Caco-2 (cell line): ENCODE measurements at places on chromosomes 16 and 17. TPM values are rescaled to one million over a fixed set of nuclear protein-coding genes. Genes with fewer than 3 reads are reported as not detected.

DNA sequence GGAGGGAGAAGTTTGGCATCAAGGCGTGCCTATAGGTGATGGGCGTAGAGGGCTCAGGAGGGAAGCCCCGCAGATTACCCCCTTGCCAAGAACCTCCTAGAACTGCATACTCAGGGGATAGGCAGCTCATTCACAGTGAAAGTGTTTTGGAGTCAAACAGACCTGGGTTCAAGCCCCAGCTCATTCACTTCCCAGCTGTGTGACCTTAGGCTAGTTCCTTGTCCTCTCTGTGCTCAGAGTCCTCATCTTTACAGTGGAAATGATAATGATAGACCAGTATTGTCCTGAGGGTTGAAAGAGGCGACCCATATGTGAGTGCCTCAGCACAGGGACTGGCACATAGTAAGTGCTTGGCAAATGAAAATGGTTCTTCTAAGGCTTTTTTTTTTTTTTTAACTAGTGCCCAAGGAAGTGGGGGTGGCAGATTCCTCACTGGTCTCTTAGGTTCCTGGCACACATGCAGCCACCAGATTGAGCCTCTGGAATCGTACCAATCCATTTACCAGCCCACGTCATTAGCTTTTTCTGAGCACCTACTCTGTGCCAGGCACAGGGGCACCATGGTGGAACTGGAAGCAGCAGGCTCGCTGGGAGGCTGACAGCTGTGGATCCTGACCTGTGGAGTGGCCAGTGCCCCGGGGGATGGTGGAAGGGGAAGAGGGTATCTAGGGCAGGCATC lies 75.8 kb downstream of the SREBF1 start:
- no peak for DNase-seq

Gene AOC2
- total RNA-seq, result 3.7 and 4.2 TPM in 2 replicates

Gene PRR35
- 0.14 TPM in 1 of 2 replicates, not detected in the other for total RNA-seq

Gene CX3CL1
- total RNA-seq, result 0.16 TPM in 1 of 2 replicates, not detected in the other

- no peak for DNase-seq
Measured at GRCh38 chr16:67458121-67458641, 22.8 kb downstream of the ATP6V0D1 start.

GRCh38 chr17:9162275-9162985 lies 141.1 kb downstream of the NTN1 start:
- peak; percentile 49 for DNase-seq

- no peak for DNase-seq
Measured at GRCh38 chr17:80494547-80494946, 18.1 kb upstream of the NPTX1 start.

Gene TMED6
- total RNA-seq, result 2.4 TPM in 2 replicates

Gene ITGAX
- total RNA-seq, result not detected in 2 replicates

Gene RPH3AL
- total RNA-seq, result 36.0 and 37.0 TPM in 2 replicates

DNA sequence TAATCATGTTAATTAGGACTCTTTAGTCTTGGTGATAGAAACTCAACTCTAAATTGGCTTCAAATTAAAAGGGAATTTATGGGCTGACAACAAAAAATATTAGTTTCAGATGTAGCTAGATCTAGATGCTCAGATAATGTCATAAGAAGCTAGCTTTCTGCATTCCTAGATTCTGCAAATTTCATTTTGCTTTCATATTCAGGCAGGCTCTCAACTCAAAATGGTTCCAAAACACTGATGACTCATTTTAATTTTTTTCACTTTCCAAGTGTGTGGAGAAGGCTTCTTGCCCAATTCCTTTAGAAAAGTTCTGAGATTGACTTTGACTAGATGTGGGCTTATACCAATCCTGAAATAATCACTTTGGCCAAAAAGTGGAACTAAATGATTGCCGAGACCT lies 236.7 kb upstream of the GOT2 start:
- no peak for DNase-seq

GRCh38 chr16:69406780-69407331 lies 17.6 kb upstream of the CYB5B start:
- peak; percentile 65 for DNase-seq

DNA sequence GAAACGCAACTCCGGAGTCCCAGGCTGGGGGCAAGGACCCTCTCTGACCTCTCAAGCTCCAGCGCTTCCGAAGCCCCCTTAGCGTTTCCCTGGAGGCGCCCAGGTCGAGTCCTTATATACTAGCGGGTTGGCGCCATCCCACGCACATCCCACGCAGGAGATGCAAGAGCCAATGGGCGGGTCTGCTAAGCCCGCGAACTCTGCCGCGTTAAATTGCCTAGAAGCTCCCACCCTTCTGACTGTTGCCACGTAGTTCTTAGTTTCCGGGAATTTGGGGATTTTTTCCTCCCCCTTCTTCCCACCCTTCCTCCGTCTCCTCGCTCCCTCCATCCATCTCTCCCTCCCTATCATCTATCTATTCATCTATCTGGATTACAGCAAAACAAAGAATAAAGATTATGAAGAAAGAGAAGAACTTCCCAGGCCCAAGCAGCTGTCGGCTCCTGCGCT lies at the start of gene SLFN11:
SLFN11 (minus strand) TSS at position 88 of the 450 bp plus-strand sequence. CDS start 9,814 bp downstream, outside the sequence.
- no peak for DNase-seq

DNA sequence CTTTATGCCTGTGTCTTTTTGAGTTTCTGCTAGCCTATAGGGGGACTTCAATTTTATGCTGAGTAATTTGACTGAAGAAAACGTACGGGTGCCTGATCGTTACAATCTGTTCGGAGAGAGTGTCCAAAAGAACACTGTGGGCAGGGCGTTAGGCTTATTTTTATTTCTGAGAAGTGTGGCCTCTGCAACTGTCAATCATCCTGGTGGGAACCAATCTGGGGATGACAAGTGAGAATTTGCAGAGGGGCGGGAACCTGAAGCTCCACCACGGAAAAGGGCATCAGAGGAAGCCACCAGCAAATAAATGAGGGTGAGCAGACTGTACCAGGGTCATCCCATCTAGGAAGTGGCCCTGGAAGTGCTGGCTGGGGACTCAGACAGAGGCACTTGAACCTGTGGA lies 12.0 kb upstream of the CDYL2 start:
- no peak for DNase-seq

GRCh38 chr16:70381604-70382342 lies 35.1 kb downstream of the DDX19A start:
- no peak for DNase-seq

Gene FOXJ1
- 7.0 and 10.7 TPM in 2 replicates for total RNA-seq

DNA sequence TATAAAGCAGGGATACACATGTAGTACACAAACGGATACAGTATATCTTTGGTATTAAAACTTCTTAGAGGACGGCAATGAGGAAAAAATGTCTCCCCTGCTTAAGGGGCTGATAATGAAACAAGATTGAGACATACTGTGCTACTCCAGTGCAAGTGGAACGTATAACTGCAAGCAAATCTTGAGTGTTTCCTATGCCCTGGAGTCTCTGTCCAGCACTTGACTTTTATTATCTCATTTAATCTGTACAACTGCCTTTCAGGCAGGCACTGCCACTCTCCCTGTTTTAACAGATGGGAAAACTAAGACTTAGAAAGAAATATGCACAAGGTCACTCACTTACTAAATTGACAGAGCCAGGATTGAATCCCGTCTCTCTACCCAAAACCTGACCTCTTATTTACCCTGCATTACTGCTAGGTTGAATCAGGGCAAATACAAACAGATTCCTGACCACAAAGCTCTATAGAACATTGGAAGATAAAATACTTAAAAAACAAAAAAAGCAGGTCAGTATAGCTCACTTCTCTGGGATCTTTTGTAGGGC lies 28.7 kb downstream of the TMC5 start:
- DNase-seq, result no peak

Gene NPW
- 6.1 and 8.8 TPM in 2 replicates for total RNA-seq

- no peak for DNase-seq
Measured at GRCh38 chr16:88855736-88856121, 1.0 kb downstream of the GALNS start.

Gene MT4
- not detected in 2 replicates for total RNA-seq

- DNase-seq, result peak; percentile 85
Measured at GRCh38 chr17:49576088-49576916, 631 bp downstream of the NXPH3 start.

- DNase-seq, result no peak
Measured at GRCh38 chr17:74870512-74870911, 2.3 kb downstream of the FDXR start.

GRCh38 chr17:7083592-7083991 lies 3.5 kb upstream of the CLEC10A start:
- DNase-seq, result no peak

GRCh38 chr17:81306491-81306890 lies 11.4 kb upstream of the SLC38A10 start:
- DNase-seq, result no peak

DNA sequence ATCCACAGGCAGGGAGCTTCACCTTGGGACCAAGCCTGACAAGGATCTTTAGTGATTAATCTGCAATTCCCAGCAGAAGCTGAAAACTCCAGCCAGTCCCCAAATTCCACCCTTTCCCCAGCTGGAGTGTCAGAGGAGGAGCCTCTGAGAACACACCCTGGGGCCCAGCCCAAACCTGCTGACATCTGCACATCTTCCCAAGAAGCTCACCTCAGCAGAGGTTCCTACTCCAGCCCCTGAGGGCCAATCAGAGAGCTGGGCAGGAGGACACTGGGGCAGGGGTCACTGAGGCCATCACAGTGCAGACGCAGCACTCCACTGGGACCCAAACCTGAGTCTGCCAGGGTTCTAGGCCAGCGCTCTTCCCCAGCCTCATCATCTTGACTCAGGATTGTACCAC lies 44.9 kb downstream of the CNGB1 start:
- DNase-seq, result no peak

- DNase-seq, result peak; percentile 71
Measured at GRCh38 chr16:28504707-28505404, 1.8 kb downstream of the IL27 start.

GRCh38 chr17:13491916-13492736 lies 109.6 kb downstream of the HS3ST3A1 start:
- DNase-seq, result no peak

- DNase-seq, result no peak
Measured at GRCh38 chr17:59752446-59752845, 45.0 kb downstream of the VMP1 start.

DNA sequence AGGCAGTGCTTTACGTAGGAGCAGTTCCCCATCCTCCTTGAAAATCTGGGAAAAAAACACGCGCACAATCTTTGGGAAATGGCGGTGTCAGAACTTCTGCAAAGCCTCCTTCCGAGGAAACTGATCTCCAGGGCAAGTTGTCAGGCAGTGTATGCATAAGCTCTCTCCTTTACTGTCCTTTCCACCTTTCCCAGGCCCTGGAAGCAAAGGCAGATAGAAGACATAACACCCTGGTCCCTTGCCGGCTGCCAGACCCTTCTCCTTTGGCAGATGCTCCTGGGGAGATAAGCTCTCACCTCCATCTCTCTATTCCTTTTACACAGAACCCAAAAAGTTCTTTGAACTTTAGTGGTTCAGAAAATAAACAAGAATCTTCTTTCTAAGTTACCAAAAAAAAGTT lies 12.4 kb downstream of the TOB1 start:
- DNase-seq, result no peak

Gene TEKT1
- total RNA-seq, result not detected in 2 replicates

Gene UNC45B
- total RNA-seq, result not detected in 2 replicates

Gene SLC16A5
- 27.7 and 33.8 TPM in 2 replicates for total RNA-seq

Gene HOXB6
- 1.8 and 1.9 TPM in 2 replicates for total RNA-seq

Gene ABCC6
- total RNA-seq, result 43.5 and 44.6 TPM in 2 replicates

DNA sequence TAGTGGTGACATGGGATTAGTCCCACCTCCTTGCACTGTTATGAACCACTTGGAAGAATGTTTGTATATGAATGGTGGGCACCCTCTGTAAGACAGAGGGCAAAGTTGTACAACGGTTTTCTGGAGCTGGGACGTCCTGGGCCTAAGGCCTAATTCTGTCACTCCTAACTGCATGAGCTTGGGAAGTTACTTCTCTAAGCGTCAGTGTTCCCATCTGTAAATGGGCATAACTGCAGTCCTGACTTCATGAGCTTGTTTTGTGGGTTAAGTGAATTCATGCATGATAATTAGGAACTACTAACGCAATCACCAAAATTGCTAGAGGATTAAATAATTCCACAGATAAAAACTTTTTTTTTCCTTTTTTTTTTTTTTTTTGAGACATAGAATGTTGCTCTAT lies 1.8 kb downstream of the TBC1D16 start:
- no peak for DNase-seq

Gene RNF40
- 94.0 and 97.6 TPM in 2 replicates for total RNA-seq

DNA sequence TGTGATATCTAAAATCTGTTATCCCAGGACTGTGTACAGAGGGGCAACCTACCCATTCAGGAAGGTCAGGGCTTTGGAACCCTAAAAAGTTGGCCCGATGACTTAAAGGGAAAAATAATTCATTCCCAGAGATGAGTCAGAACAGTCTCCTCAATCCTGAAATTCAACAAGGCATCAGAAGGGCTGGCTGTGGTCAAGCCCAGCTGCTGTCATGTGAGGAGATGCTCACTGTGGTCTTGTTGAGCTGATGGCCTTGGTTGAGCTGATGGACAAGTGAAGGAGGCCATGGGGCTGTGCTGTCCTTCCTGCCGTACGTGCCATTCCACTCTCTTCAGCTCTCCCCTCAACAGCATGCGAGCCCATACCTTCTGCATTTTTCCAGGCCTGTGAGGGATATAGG lies 20.9 kb upstream of the DRG2 start:
- no peak for DNase-seq

DNA sequence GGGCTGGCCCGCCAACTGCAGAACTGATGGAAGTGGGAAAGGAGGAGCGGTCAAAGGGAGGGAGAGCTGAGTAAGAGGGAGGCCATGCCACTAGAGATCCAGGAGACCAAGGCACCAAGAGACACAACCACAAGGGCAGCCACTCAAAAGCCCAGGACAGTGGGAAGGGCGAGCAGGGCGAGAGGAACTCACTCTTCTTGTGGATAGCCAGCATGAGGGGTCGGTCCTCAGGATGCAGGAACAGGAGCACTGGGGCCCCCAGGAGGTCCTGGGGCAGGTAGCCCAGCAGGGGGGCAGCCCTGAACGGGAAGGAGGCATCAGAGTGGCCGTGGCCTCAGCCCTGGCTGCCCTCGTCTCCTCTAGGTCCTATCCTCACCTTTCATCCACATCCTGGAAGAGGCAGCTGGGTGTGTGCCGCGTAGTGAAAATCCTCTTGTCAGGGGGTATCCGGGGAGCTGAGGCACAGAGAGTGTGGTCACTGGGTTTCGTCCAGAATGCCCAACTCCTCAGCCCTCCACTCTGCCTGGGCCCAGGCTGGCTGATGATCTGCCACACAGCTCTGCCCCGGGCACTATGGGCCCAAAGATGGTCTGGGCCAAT lies 4.3 kb downstream of the PER1 start:
- DNase-seq, result no peak

Gene ZNF205
- 10.3 and 13.5 TPM in 2 replicates for total RNA-seq

Gene KRTAP9-8
- not detected in 2 replicates for total RNA-seq

DNA sequence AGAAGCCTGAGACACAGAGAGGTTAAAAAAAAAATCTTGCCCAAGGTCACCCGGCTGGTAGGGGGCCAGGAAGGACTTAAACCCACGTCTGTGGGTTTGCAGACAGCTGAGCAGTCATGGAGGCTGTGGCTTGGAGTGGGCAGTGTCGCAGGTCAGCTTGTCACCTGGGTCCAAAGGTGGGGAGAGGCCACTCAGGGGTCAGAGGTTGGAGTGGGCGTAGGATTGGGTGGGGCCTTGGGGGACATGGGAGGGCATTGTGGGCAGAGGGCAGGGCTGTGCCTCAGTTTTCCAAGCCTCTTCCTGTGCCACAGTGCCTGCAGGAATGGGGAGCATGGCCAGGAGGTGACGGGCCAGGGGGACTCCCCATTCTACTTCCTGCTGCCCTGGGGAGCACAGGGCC lies 2.0 kb upstream of the NDRG4 start:
- DNase-seq, result no peak

DNA sequence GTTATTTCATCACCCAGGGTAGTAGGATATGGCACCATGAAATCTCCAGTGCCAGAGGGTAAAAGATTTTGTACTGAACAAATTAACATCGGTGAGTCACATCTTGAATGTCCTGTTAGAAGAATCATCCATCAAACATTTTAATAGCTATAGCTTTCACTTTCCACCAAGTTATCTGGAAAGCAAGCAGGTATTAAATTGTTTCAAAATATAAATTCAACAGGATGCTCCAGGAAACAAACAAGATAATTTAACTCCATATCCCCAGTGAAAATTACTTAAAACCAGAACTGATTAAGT lies 2.4 kb downstream of the VEZF1 start:
- no peak for DNase-seq
